H9 (cell line): ENCODE measurements at places on chromosomes 12 and 14. TPM values are rescaled to one million over a fixed set of nuclear protein-coding genes. Genes with fewer than 3 reads are reported as not detected.
A peak's percentile ranks its signal among the peaks of the same experiment; 100 is the strongest.

DNA sequence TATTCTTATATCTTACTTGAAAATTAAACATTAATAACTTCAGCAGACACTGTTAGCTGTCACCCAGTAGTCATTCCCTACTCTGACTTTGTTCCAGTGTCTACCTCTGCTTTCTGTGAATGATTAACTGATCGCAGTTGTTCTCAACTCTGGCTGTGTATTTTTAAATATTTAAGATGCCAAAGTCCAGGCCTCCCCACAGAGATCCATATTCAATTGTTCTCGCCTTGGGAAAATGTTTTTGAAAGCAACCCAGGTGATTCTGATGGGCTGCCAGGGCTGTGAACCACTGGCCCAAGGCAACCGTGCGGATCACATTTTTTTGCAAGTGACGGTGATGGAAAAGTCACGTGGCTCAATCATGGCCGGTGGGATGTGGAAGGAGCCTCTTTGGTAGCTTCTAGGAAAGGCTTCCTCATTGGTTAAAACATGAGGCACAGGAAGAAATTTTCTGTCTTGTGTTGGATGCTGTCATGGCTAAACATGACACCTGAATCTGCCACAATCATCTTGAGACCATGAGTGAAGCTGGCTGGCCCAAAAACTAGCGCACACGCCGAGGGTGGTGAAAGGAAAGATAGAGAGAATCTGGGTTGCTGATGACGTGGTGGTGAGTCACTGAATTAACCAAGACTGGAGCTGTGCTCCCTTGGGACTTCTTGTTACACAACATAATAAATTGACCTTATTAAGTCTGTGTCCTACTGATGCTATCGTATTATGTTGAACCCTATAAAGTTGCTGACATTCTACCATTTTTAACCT lies 37.2 kb downstream of the RDH12 start:
- no peak for DNase-seq

TMTC2 gene
- total RNA-seq: 2.8 and 3.1 TPM in 2 replicates

- DNase-seq: no peak
Observed at GRCh38 chr12:130449291-130449690, 111.6 kb downstream of the PIWIL1 start.

DNA sequence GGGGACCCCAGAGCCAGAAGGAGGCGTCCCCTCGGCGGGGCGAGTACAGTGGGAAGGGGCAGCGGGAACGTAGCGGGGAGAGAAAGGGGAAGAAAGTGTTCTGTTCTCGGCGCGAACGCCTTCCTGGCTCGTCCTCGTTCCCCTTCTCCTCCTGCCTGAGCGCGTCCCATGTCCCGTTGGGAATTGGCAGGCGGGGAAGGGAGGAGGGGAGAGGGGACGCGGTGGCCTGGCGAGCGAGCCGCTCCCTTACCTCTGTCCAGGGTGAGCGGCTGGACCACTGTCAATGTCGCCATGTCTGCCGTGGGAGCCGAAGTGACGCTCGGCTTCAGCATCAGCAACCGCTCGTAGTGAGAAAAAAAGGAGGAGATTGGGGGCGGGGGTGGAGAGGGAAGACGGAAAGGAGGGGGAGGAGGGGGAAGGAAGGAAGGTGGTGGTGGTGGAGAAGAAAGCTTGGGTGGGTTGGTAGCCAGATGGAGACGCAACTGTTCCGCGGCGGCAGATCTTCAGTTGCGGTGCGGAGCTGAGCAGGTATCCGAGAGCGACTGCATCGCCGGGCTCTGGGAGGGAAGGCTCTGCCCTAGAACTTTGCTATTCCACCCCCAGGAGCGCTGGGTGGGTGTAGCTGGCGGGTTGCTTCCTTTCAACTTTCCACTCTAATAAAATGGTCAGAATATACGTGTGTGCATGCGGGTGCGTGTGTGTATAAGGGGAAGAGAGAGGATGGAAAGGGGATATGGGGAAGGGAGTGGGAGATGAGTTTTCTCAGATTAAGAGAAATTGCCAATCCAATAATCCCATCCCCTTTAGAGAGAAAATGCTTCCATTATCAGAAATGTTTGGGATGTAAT lies at the start of gene LIN7A:
Gene LIN7A, minus strand, starts transcription at position 544 of the 848 bp plus-strand sequence. Its CDS starts 212 bp downstream, at position 332.
- peak; percentile 69 for DNase-seq

GRCh38 chr14:65840786-65841185 lies 428.3 kb downstream of the FUT8 start:
- DNase-seq: no peak

DNA sequence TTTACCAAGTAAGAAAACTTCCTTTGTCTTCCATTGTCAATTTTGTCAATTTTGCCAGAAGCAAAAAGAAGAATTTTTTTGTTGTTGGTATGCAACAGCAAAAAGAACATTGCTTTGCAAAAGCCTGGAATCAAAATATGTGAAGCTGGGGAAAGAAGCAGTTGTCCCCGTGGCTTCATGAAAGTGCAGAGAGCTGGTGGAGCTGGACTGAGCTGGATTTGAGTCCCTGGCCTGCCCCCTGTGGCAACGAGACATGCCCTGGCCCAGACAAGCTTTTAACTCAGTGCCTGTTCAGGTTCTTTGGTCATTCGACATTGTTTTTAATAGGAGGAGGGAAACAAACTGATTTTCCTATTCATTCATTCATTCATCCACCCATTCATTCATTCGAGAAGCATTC lies 70.3 kb downstream of the SLC15A4 start:
- DNase-seq: no peak

GRCh38 chr12:81757731-81758365 lies 1.3 kb downstream of the PPFIA2 start:
- DNase-seq: no peak
